ENCODE measurements at places on chromosomes 1 and 21.

DNA sequence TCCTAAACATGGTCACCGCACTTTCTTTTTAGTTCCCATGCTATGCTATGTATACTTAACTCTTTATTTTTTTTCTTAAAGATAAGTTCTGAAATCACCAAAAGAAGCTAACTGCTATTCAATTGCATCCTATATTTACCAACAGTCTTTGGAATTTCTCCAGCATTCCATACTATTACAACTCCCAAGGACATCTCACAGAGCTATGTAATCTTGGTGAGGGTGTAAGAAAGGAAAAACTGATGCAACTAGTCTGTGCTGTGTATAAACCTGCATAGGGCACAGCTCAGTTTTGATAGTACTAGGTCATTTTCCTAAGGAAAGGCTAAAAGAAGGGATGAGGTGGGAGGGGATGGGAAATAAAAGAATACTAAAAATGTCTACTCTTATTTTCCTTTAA lies 78.0 kb downstream of the PTPN14 start:
- no peak for DNase-seq

DNA sequence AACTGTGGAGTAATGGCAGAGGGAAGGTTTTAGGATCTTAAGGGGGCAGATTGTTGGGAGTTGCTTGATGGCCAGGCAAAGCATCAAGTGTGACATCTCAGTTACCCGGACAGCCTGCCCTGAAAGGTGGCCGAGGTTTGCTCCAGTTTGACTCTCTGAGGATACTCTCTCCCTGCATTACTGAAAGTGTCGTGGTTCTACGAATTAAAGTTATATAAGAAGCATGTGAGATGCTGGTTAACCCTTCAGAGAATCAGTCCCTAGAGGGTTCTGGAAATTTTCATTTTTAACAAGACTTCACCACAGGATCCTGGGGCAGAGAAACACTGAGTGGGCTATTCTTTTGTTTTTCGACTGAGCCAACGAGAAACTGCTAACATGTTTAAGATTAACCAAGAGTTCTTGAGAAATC lies 689 bp upstream of the ZNF644 start:
- no peak for DNase-seq

DNA sequence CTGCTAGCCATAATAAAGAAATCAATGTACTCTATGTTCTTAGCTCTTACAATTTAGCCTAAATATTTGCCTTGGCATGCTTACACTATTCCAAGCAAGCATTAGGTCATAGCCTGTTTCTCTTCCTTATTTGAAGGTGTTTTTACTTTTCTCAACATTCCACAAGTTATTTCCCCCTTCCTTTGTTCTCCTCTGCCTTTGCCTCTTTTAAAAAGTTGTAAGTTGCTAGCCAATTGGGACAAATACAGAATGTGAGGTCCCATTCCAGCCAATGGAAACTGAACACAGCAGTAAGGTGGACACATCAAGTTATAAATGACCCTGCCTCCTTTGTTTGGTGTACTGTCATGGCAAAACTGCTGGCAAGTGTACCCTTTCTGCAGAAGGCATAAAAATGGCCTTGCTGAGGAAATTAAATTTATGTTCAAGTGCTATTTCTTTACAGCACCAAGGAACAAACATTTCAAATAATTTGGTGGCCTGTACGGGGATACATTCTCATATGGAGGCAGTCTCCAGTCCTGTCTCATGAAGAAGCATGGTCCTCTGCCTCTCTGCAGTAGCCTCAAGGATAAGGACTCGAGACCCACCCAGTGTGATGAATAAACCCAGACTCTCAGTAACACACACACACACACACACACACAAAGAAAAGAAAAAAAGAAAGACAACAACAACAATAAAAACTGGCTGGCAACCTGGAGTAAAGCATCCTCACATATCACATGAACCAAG lies 28.8 kb upstream of the FMO1 start:
- DNase-seq, result no peak

- DNase-seq, result no peak
These were observed 7.9 kb downstream of the CSTB start for GRCh38 chr21:43767984-43768867.

GRCh38 chr1:109864930-109865612 lies 45.6 kb upstream of the CSF1 start:
- DNase-seq, result no peak

- no peak for DNase-seq
These were observed 16.2 kb upstream of the RGS2 start for GRCh38 chr1:192792628-192793027.

DNA sequence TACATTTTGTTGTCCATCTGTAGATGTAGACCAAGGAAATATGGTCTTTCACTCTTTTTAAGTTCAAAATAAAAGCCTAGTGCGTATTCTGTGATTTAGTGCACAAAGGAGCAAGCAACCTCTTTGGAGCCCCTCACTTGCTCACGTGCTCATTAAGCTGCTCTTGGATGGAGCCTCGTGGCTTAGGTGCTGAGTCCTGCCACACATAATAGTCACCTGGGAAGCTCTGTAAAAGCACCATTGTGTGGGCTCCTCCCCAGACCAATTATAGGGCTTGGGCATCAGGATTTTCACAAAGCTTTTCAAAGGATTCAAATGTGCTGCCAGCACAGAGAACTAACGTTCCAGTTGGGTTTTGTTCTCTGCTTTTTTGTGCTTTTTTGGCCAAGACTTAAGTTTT lies 85.0 kb downstream of the PCP4 start:
- no peak for DNase-seq

DNA sequence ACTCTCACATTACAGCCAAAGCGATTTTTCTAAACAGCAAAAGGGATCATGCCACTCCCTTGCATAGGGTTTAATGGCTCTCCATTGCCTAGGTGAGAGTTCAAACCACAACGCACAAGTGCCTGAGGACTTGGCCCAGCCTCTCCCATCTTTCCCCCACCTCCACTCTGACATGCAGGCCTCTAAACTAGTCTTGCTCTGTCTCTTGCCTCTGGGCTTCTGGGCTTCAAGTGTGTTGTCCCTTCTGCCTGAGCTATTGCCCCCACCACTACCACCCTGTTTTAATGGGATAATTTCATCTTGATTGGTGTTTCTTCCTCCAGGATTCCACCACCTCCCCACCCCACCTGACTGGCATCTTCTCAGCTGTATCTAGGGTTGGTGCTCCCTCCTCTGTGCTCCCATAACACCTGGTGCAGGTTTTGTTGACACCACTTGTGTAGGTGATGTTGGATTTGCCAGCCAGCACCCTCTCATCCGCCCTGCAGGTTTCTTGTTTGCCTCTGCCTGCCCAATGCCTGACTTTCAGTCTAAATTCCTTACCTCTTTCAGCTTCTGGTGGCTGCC lies 2.7 kb upstream of the ZBTB21 start:
- no peak for DNase-seq

- no peak for DNase-seq
These were observed 30.3 kb downstream of the ZSCAN20 start for GRCh38 chr1:33502726-33503125.

DNA sequence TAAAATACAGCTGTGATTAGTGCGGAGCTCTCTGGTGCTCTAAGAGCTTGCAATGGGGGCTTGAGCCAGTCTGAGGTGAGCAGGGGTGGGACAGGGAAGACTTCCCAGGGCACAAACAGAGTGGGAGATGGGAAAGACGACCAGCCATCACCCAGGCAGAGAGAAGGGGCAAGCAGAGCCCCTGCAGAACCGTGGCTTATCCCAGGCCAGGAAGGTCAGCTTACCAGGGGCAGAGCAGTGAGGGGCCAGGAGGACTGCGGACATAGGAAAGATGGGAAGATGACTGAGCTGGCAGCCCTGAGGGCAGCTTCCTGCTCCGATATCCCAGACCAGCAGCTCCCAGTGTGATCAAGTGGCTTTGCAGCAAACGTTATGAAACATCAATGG lies 55.4 kb upstream of the IFFO2 start:
- DNase-seq, result no peak

DNA sequence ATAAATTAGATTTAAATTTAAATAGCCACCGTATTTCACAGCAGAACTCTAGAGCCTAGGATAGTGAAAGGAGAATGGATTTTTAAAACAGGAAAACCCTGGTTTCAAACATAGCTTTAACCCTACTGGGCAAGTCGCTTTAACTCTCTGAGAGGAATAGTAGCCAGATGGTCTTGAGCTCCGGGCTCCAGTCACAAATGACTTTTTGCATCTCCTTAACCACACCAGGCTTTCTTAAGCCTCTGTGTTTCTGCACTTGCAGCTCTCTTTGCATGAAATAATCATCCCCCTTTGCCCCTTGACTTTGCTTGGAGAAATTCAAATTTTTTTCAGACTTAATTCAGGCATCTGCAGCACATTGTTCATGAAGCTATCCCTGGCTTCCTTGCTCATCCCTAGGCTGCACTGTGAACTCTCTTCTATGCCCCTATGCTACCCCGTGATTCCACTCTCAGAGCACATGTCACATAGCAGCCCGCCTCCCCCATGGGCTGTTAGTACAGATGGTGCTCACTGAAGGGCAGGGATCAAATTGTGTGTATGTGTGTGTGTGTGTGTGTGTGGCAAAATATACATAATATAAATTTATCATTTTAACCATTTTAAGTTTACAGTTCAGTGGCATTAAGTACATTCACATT lies 68.8 kb upstream of the DAB1 start:
- DNase-seq, result peak; percentile 67

- DNase-seq, result no peak
These were observed 14.3 kb upstream of the LSM10 start for GRCh38 chr1:36411674-36412648.
